Occipital lobe (tissue), 3 donors: ENCODE measurements at places on chromosomes 12 and 14. TPM values are rescaled to one million over a fixed set of nuclear protein-coding genes. Genes with fewer than 3 reads are reported as not detected.

RTL1 gene
- not detected for total RNA-seq

PRKD1 gene
- total RNA-seq = 20.0 TPM

KERA gene
- 3.0 TPM for total RNA-seq

ACOT6 gene
- not detected for total RNA-seq

SCNN1A gene
- not detected for total RNA-seq

ZNF641 gene
- 50.5 TPM for total RNA-seq

CYP46A1 gene
- total RNA-seq = 2.3 TPM

SLC5A8 gene
- total RNA-seq = 1.4 TPM

TIGAR gene
- total RNA-seq = 4.7 TPM

FOXN4 gene
- total RNA-seq = 0.16 TPM

GRCh38 chr12:62332598-62332997 lies 72.4 kb downstream of the USP15 start:
- DNase-seq = no peak

DNA sequence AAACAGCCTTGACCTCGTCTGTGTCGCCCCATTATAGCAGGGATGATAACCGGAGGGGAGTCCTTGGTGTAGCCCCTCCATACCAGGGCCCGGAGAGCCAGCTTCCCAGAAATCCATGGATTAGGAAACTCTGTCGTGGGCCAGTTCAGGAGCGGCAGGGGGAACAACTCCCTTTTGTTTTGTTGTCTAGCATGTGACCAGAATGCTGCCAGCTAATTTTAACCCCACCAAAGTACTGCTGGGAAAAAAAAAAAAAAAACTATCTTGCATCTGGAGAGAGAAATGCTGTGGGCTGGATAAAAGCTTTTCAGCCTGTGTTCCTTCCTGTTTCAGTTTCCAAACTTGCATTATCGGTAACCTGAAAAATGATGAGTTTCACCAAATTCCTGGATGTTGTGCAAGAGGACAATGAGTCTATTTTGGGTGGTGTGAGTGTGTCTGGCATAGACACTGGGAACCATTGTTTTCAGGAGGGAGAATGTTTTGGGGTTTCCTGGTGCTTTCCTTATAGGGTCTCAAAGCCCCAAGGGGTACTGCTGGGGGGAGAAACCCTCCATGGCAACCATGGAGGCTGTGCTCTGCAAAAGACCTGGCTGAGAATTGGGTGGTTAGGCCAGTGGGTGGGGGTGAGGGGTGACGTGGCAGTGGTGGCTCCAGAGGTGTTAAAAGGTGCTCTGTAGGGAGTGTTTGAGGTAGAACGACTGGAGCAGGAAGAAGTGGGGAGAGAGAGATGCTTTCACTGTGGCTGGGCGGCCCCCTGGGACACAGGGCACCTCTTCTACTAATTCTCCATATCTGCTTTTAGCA lies 14.9 kb upstream of the IRF2BPL start:
- peak; percentile 30 for DNase-seq

- peak; percentile 30 for DNase-seq
Observed at GRCh38 chr12:51863933-51864832, 15.7 kb upstream of the FIGNL2 start.

- no peak for DNase-seq
Observed at GRCh38 chr14:67428501-67429031, 16.6 kb upstream of the PLEK2 start.

DNA sequence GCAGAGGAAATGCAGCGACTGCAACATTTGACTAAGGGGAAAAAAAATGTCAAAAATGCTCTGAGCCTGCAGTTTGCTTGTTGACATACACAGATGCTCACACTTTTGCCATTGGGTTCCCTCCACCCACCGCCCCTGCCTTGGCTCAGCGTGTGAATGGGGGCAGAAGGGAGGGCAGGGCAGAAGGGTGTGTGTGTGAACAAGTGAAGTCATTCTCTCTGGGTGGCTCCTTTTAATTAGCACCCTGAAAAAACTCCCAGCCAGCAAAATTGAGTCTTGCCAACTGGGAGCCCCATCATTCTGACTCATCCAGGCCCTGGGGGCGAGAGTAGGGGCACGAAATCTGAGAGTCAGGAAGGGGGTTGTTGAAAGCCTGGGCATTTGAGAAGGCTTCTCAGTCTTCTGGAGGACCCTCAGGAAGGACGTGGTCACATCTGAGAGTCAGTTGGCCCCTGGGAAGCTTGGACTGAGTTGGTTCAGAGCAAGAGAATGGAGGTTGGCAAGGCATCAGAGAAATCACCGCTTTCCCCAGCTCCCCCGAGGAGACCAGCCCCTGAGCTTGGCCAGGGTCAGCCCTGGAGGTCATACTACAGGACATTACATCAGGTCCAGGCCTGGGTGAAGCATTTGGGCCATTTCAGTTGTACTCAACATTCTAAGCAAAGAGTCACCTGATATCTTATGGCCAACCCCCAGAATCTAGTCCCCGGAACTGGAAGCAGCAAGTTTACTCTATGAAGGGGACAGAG lies 22.7 kb upstream of the KRT78 start:
- DNase-seq = no peak

- no peak for DNase-seq
Observed at GRCh38 chr14:79093531-79093930, 923.4 kb downstream of the NRXN3 start.

DNA sequence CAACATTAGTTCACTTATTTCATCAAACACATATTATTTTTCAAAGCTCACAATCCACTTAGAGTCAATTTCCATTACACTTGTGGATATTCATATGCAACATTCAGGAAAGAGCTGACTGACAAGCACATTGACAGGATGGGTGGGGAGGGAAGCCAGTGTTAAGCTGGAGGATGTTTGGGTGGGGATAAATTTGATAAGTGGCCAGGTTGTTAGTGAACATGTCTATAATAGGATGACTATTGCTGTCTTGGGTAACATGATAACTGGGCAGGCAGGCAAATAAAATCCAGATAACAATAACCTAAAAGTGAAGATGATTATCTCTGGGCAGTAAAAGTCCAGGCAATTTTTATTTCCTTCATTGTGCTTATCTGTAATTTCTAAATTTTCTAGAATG lies 73.8 kb upstream of the OSBPL8 start:
- DNase-seq = no peak

GRCh38 chr12:29071099-29071498 lies 78.0 kb upstream of the FAR2 start:
- DNase-seq = no peak

GRCh38 chr12:63301311-63301710 lies 150.3 kb upstream of the AVPR1A start:
- DNase-seq = no peak

DNA sequence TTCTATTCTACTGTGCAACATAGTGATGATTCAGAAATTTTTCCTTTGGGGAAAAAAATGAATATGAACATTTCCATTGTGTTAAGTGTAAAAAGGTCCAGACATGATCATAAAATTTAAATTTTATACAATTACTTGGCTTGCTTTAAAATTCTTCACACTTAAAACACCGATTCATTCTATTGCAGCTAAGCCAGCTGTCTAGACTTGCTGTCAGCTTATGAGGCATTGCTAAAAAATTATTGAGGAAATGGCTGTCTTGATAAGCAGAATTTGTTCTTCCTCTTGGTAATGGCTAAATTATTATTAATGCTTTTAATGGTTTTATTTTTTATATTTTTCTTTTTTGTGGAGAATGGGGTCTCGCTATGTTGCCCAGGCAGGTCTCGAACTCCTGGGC lies 1.8 kb downstream of the LYSET start:
- no peak for DNase-seq

- no peak for DNase-seq
Observed at GRCh38 chr12:102484017-102484416, 3.7 kb upstream of the IGF1 start.

DNA sequence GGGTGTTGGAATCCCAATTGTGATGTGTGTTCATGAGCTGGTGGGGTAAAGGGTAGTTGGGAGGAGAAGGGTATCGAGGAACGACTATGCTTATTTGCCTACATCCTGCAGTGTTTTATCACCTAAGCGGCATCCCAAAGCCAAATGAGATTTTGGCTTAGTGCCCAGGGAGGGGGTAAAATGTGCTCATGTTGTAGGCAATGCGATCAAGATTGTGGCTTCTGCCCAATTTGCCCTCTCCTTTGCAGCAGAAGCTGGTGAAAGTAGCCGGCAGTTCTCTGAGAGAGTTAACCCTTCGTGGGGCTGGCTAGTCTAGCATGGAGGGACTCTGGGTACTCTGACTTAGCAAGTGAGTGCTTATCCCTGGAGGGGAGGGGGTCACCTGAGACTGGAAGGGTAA lies 753 bp downstream of the RPH3A start:
- DNase-seq = no peak

DNA sequence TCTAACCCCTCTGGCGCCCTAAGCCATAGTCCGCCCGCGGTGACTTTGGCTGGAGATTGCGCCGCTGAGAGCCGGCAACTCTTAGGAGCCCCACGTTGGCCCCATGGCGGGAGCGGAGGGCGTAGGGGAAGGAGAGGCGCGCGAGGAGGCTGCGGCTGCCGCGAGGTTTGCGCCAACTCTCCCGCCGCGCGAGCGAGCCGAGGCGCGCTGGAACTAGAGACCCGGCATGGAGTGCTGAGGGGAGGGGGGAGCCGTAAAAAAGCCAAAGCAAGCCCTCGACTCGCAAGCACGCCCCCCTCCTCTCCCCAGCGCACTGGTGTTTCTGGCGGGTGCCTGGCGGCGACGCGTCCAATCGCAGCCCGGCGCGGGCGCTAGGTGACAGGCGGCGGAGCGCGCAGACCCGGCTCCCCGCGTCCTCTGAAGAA lies at the start of gene SYT10:
Gene SYT10 (minus strand): TSS at position 233 of the 425 bp plus-strand sequence. CDS start 297 bp downstream, outside the sequence.
- DNase-seq = peak; percentile 28

DNA sequence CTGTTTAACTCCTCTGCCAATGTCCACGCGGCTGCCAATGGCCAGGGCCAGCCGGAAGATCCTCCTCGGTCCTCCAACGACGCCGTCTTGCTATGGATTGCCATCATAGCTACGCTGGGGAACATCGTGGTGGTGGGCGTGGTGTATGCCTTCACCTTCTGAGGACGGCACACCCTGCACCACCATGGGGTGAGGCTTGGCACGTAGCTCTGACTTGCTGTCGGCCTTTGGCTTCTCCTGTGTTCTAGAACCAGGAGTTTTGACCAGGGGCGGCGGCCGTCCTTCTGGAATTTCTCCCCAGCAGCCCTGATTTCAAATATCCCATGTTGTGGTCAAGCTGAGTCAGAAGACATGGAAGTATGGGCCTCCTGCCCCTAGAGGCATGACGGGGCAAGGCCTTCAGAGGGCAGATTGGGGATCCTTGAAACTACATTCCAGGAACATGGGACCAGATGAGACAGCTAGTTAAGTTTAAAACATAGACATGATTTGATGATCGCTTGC lies 47.5 kb downstream of the C14orf132 start:
- DNase-seq = no peak

DNA sequence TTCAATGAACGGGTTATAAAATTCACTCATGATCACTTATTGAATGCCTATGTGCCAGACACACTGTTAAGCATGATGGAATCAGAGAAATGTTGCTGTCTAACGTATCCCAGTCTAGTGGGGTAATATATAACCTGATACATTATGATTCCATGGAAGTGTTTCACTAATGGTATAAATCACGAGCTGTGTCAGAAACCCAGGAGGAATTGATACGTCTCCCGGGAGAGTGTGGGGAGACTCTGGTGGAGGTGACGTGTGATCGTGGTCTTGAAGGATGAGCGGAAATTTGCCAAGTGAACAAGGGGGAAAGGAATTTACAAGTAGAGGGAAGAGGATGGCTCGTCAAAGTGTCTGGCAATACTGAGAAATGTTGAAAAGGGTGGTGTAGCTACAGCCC lies 26.5 kb downstream of the MANSC1 start:
- DNase-seq = no peak

DNA sequence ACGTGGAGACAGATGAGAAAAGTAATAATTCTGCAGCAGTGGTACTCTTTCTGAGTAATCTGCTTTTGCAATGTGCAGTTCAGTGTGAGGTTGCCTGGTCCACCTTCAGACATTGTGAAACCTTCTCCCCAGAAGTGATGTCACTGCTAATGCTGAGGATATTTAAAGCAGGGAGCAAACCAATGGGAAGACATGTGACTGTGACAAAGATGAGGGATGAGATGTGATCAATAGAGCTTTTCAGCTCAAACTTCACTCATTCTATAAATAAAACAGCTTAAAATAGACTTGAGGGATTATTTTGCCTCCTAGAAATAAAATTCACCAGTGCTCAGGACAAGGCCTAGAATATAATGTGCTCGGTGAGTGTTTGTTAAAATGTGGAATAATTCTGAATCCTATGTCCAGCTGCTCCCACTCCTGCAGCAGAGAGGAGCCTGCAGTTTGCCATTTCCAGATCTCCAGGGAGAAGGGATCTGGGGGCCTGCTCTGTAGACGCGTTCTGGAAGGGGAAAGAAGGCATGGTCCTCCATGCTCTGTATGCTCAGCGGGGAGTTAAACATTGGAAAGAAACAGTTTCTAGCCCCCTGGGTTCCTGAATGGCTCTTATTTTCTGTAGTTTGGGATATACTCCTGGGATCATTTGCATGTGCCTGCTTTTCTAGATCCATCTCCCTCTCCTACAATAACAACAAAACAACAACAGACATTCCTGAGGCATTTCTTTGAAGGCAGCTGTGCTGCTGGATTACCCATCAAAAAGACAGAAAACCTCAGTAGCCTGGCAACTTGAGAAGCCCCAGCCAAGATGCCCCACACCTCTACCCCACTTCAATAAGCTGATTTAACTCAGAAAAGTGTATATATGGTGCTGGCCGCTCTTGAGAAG lies 8.9 kb downstream of the SLC7A8 start:
- DNase-seq = no peak

DNA sequence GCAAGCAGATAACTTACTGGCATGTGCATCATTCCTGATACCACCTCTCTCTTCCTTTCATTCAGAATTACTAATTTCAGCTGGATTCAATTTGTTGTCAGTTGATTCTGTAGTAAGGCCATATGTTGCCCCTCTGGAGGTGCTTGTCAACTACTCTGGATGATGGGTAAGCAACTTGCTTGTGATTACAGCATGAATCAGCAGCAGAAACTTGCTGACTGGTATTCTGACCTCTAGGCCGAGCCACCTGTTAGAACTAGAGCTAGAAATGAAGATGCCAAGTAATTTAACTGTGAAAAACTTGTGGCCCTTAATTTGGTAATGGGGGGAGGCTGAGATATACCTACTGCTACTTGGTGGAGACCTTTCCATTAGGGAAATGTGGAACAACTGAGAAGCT lies 5.1 kb downstream of the RNF10 start:
- DNase-seq = no peak

DNA sequence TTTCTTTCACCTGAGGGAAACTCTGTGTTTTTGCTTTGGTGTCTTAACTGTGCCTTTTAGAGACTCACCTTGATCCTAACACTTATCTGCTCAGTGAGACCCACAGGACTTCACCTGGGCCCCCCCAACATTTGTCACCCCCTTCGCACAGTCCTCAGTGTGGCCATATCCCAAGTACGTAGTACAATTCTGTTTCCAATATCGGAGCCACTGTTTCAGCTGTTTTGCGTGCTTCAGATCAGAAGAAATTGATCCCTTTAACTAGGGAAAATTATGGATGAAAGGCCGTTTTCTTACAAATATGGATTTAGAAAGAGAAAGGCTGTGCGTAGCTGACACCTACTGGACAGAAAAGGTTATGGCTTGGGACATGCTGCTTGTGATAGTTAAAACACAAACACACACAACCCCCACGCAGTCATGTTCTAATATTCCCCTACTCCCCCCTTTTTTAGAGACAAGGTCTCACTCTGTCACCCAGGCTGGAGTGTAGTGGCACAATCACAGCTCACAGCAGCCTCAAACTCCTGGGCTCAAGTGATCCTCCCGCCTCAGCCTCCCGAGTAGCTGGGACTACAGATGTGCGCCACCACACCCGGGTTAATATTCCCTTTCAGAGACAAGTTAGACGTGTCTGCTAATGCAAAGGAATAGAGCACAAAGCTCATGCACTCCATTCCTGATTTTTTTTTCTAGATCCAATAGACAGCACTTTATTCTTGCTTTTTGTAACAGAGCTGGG lies 3.6 kb upstream of the SLC7A8 start:
- DNase-seq = no peak

GRCh38 chr14:32762886-32763285 lies 175.8 kb upstream of the NPAS3 start:
- no peak for DNase-seq
